Activated T-helper 1 cell treated with anti-CD3 and anti-CD28 coated beads, Interleukin-12 subunit alpha, Interleukin-12 subunit beta, Interleukin-2, Interleukin-4 antibody, amounts not matched to agents 30 ng/mL and 10 ng/mL and 1 ng/mL, durations not matched to agents 14 hours and 24 hours and 36 hours (primary cell): ENCODE measurements at places on chromosomes 12 and 14.

DNA sequence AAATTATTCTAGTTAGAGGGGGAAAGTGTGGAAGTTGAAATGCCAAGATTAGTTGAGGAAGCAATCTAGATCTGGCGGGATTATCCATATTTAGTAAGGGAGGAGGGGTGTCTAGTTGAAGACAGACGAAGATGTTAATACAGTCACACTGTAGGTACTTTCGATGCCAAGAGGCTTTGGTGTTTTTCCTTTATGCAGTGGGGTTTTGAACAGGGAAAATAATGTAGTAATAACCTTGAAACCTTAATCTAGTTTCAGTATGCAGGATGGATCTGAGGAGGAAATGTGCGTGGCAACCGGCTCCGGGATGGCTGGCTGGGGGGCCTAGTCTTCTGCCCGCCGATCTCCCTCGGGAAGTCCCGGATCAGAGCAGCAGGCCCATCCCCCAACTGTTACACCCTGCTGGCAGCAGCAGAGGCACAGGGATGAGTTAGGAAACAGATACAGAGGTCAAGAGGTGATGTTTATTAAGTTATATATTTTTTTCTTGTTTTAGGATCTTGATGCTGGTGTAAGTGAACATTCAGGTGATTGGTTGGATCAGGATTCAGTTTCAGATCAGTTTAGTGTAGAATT is 27.4 kb downstream of the MDM2 start:
- DNase-seq, result no peak
- no peak overlapping the region for H3K4me3 ChIP-seq
- H3K27ac ChIP-seq, result peak overlapping the region; percentile 1
- H3K27me3 ChIP-seq, result no peaks in the 10 kb centered on the region

DNA sequence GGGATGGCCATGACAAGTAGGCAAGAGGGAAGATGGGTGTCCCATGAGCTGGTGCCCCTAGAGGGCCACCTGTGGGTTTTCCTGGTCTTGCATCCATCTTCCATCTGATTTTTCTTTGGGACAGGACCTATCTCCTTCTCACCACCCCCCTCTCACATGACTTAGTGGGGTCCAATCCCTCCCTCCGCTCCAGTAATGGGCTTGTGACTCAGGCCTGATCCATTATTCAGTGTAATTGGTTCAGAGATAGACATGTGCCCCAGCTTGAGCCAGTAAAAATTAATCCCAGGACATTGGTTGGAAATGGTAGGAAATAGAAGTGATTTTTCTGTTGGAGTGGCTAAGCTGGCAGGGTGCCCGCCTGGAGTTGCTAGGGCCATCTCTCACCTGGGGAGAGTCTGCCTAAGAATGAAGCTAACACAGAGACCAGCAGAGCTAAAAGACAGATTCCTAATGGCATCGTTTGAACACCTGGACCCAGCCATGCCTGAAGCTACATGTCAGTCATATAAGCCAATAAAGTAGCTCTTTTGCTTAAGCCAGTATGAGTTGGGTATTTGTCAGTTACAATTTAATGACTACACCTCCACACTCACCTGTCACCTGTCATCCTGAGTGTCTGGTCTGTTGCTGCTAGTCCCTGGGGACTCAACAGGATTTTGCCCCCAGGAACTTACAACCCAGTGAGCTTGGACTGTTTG is 14.7 kb downstream of the RASAL1 start:
- peaks cover 8% of the 10 kb centered on the region for H3K27me3 ChIP-seq
- no peaks in the 10 kb centered on the region for H3K36me3 ChIP-seq
- no peak overlapping the region for H3K4me3 ChIP-seq
- no peaks in the 10 kb centered on the region for H3K4me1 ChIP-seq
- DNase-seq, result no peak

- H3K27me3 ChIP-seq, result peaks cover 5% of the 10 kb centered on the region
- no peaks in the 10 kb centered on the region for H3K4me1 ChIP-seq
- no peak overlapping the region for H3K4me3 ChIP-seq
- H3K36me3 ChIP-seq, result no peaks in the 10 kb centered on the region
Observed at GRCh38 chr14:59015482-59015881, 173.0 kb upstream of the DAAM1 start.

DNA sequence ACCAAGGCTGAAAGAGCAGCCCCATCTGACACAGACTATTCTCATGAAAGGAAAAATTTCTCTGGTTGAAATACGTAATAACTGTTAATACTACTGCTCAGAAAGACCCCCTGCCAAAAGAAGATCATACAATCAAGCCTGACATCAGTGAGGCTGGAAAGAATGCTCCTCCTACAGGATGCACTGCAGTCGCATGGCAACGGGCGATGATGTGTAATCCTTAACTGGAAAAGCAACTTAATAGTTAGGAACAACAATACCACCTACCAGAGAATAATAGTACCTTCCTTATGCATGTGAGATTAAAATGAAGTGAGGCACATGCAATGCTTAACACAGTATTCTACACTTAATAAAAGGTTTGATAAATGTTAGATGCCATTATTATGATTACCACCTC is 1.2 kb upstream of the GOLGA5 start:
- peaks cover 30% of the 10 kb centered on the region for H3K4me1 ChIP-seq
- H3K27me3 ChIP-seq, result no peaks in the 10 kb centered on the region
- H3K4me3 ChIP-seq, result no peak overlapping the region
- DNase-seq, result no peak
- peaks cover 16% of the 10 kb centered on the region for H3K36me3 ChIP-seq

DNA sequence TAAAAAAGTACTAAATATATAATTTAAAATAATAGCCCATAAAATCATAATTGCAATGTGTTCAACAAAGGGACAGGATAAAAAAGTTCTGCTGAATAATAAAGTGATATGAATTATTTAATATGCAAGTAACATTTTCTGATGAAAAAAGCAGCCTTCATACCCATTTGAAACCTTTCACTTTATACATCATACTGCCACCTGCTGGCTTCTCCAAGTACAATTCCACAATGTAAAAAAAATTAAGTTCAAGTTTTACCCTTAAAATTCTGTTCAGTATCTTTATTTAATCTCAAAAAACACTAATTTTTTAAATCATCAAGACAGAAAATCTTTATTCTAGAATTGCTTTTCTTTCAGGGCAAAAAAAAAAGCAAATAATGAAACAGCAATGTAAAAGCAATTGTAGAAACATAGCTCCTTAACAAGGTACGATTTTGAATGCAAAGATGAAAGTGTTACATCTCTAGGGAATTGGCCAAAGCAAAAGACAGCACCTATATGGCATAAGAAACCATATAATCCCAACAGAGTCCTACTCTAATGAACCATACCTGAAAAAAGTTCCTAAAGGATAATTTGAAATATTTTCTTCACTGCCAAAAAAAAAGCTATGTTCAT is 15.0 kb downstream of the MDM1 start:
- DNase-seq, result no peak
- H3K27ac ChIP-seq, result no peak overlapping the region
- no peak overlapping the region for H3K4me3 ChIP-seq
- peaks cover 13% of the 10 kb centered on the region for H3K36me3 ChIP-seq
- no peaks in the 10 kb centered on the region for H3K27me3 ChIP-seq

DNA sequence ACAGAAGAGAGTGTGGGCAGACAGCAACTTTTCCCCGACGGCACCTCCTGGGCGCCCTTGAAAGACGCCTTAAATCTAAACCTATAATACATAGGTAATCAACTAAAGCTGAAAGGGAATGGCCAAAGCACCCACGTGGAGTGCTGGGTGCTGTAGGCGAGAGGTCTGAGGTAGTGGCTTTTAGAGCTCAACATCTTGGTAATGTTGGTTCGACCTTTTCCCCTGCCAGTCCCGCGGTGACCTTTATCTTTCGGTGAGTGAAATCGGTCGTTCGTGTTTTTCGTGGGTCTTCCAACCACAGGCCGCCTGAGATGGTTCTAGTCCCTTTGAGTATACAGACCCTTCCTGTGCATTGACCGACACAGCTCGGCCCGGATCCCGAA is 9.1 kb downstream of the OR6S1 start:
- H3K27me3 ChIP-seq, result peaks cover 80% of the 10 kb centered on the region
- no peak for DNase-seq
- peaks cover 60% of the 10 kb centered on the region for H3K4me1 ChIP-seq
- peak overlapping the region; percentile 85 for H3K4me3 ChIP-seq
- H3K36me3 ChIP-seq, result peaks cover 3% of the 10 kb centered on the region

DNA sequence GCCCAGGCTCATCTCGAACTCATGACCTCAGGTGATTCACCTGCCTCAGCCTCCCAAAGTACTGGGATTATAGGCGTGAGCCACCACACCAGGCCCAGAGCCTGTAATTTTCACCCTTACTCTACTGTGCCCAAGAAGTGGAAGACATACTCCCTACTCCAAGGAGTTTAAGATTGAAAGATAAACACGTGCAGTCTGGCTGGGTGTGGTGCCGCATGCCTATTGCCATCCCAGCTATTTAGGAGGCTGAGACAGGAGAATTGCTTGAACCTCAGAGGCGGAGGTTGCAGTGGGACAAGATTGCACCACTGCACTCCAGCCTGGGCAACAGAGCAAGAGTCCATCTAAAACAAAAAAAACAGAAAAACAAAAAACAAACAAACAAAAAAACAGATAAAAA is 90.0 kb downstream of the NINJ2 start:
- no peak overlapping the region for H3K27ac ChIP-seq
- H3K27me3 ChIP-seq, result no peaks in the 10 kb centered on the region
- DNase-seq, result no peak
- peaks cover 2% of the 10 kb centered on the region for H3K36me3 ChIP-seq
- no peak overlapping the region for H3K4me3 ChIP-seq
- peaks cover 39% of the 10 kb centered on the region for H3K4me1 ChIP-seq

DNA sequence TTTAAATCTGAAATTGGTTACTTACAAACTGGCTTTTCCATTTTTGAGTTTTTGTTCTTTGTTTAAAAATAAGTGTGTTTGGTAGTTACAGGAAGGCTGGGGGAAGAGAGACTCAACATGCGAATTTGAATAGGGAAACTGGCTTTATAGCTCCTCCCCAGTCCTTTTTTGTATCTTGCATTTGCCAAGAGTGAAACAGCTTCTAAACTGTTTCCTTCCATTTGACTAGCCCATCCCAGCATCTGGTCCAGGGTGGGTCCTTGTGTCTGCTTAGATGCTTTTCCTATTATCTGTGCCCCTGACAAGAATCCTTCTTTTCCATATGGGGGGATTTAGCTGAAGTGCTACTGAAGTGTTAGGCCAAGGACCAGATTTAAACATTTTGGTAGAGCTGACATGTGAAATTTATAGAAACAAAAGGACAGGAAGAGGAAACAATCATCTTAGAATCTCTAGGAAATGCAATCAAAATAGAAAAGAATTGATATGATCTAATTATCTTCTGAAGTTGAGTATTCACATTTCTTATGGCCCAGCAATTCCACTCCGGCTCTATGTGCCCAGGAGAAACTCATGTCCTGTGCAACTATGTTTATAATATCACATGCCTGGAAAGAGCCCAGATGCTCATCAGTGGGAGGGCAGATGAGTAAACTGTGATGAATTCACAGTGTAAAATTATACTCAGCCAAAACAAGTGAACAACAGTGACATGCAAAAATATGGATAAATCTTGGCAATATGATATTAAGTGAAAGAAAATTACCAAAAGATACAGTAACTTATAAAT is 7.4 kb downstream of the SMOC1 start:
- no peaks in the 10 kb centered on the region for H3K36me3 ChIP-seq
- no peak overlapping the region for H3K4me3 ChIP-seq
- H3K27me3 ChIP-seq, result peaks cover 7% of the 10 kb centered on the region
- H3K4me1 ChIP-seq, result no peaks in the 10 kb centered on the region
- no peak for DNase-seq

GRCh38 chr14:36129181-36129580 is 47.3 kb downstream of the PTCSC3 start:
- no peaks in the 10 kb centered on the region for H3K36me3 ChIP-seq
- no peaks in the 10 kb centered on the region for H3K4me1 ChIP-seq
- peaks cover 5% of the 10 kb centered on the region for H3K27me3 ChIP-seq
- no peak overlapping the region for H3K27ac ChIP-seq

DNA sequence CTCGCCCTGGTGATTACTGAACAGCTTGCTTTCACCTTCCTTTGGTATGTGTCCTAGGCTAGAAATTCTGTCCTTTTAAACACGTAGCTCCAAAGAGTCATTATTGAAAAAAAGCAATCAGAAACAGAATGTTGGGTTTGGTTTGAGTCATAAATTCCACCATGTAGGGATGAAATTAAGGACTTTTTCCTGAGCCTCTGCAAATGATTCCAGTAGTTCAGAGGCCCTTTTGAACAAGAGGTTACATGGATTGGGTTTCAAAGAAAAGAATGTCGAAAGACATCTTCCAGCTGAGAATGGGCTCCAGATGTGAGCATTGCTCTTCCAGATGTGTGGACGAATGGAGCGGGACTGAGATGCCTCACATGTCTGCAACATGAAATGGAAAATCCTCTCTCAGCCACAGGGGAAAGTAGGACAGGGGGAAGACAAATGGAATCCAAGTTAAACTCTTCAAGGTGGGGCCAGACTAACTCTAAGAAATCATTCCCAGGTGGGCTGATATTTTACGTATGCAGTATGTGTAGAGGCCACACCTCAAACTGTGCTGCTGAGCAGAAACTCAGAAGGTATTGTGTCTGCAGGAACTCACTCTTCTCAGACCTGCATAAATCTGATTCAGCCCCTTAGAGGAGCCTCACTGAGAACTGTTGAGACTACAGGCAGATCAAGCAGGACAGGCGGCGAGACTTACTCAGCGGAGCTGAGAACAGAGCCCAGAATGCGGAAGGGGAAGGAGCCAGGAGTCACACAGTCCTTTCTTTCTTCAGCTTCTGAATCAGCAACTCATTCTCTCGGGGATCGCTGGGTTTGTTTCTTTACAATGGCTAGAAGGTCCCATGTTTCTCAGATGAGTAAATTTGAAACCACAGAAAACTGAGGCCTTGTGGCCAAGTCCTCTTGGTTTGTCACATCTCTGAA is 23.3 kb upstream of the EMP1 start:
- H3K4me1 ChIP-seq, result peaks cover 25% of the 10 kb centered on the region
- DNase-seq, result peak; percentile 12
- no peak overlapping the region for H3K4me3 ChIP-seq
- H3K36me3 ChIP-seq, result no peaks in the 10 kb centered on the region
- H3K27me3 ChIP-seq, result peaks cover 41% of the 10 kb centered on the region

DNA sequence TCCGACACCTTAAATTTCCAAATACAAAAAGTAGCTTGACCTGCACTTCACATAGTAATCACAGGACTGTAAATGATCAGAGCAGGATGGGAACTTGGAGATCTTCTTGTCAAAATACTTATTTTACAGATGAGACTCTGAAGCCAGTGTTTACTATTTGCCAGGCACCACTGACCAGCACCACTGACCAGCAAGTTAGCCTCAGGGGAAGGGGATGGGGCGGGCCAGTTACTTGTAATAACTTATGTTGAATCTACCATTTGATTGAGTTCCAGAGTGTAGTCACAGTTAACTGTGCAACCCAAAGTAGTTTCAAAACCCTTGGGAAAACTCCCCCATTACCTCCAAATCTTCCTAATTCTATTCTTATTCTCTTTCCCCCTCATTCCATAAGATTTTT is 278.4 kb downstream of the PCNX1 start:
- no peaks in the 10 kb centered on the region for H3K4me1 ChIP-seq
- H3K4me3 ChIP-seq, result no peak overlapping the region
- no peaks in the 10 kb centered on the region for H3K36me3 ChIP-seq
